Pulmonary artery endothelial cell (primary cell): ENCODE measurements at places on chromosomes 5 and 9. TPM values are rescaled to one million over a fixed set of nuclear protein-coding genes. Genes with fewer than 3 reads are reported as not detected.
A peak's percentile ranks its signal among the peaks of the same experiment; 100 is the strongest.

Gene GCNT4
- 0.07 and 0.20 TPM in 2 replicates for total RNA-seq

Gene PPP2R2B
- not detected in 2 replicates for total RNA-seq

Gene TEX48
- total RNA-seq: not detected in 2 replicates

Gene DRD1
- not detected in 2 replicates for total RNA-seq

DNA sequence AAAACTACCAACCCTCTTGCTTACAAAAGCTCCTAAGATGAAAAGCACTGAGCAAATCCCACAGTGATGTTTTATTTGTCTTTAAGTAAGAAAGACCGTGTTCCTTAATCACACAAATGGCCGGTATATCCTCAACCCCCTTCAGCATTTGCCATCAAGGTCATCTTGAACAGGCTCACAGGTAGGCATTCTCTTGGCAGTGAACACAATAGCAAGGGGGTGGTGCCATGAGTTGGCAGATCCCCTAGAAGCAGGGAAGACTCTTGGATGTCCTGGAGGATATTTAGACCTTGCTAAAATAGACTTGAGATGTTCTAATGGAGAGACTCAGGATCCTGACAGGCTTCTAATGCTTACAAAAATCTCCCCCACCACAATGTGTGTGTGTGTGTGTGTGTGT, 323.0 kb downstream of the SPOCK1 start:
- no peak for DNase-seq

- DNase-seq: no peak
Observed at GRCh38 chr5:151585970-151586369, 5.2 kb downstream of the FAT2 start.

- DNase-seq: no peak
Observed at GRCh38 chr9:114174876-114175771, 19.8 kb downstream of the COL27A1 start.

DNA sequence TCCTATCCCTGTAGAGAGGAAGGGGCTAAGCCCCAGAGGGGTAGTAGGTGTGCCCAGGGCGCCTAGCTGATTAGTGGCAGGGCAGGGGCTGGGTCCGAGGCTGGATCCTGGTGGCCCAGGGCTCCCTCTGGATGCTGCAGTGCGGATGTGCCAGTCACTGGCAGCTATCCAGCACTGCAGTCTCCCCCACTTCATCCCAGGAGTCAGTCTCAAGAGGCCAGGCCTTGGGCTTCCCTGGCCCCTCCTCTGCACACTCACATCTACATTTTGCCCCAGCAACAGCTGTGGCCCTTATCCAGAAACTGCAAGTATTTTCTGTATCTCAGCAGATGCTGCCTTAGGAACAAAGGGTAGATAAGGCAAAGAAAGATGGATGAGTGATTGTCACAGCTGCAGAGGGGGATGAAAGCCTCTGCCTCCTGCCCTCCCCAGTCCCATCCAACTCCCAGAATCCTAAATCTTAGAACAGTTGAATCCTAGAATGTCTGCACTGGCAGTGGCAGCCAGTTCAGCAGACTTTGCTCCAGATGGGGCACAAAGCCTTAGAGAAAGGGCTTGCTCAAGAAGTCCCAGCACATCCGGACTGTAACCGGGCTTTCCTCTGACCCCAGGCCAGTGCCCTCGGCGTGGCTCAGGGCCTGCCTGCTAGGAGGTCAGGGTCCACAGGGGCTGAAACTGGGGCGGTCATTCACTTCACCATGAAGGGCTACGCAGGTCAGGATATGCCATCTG, 1.6 kb downstream of the ANXA6 start:
- DNase-seq: peak; percentile 24

- no peak for DNase-seq
Observed at GRCh38 chr5:96072138-96072790, 110.6 kb upstream of the ELL2 start.

DNA sequence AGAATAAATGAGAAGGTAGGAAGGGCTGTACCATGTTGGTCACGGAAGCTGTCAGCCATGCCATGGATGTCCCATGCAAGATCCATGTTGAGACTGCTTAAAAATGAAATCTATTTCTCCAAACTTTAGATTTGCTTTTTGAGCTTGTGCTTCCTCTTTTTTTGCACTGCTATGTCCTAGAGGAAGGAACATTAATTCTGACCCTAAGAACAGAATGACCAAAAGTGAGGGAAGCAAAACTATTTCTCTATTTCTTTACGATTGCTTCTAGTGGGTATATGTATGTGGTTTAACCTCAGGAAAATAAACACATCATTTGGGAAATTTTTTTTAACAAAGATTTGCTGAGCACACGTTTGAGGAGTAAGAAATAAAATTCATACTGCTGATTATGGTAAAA, 84.6 kb downstream of the USP20 start:
- no peak for DNase-seq

GRCh38 chr9:123998278-123998925, 13.2 kb upstream of the LHX2 start:
- no peak for DNase-seq

- peak; percentile 24 for DNase-seq
Observed at GRCh38 chr9:2271426-2271825, 256.3 kb downstream of the SMARCA2 start.
